Fibroblast of skin of back (primary cell): ENCODE measurements at places on chromosomes 4 and X.

- DNase-seq = peak; percentile 63
Observed at GRCh38 chr4:55742655-55743202, 76.9 kb upstream of the EXOC1L start.

GRCh38 chr4:131603705-131604104 lies 1545.4 kb upstream of the PCDH10 start:
- no peak for DNase-seq

- no peak for DNase-seq
Observed at GRCh38 chrX:5672099-5672498, 556.6 kb downstream of the NLGN4X start.

DNA sequence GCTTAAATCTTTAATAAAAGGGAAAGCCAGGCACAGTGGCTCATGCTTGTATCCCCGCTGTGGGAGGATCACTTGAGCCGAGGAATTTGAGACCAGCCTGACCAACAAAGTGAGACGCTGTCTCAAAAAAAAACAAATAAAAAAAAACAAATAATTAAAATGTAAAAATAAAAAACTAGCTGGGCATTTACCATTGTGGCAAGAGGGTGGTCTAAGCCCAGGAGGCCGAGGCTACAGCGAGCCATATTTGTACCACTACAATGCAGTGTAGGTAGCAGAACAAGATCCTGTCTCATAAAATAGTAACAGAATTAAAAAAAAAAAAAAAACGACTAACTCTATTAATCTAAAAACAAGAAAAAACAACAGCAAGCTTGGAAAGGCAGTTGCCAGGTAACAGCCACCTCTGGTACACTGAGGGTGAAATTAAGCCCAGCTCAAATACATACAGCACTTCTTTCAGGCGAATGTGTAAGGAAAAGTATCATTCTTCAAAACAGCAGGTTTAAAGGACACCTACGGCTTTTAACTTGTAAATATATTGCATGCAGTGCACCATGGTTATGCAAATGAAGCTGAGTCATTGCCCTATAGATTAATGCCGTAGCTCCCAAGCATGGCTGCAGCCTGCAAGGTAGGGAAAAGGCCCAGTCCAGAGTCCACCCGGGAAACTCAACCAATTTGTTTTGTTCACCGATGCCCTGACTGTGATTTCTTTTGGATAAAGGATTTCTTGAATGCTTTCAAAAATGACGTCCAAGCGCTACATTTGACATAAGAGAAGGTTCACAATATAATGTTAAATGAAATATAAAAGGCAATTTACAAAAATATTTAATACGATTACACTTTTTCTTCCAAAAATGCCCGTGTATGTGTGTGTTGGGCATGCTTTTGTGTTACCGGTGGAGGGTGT lies 14.5 kb upstream of the TXLNG start:
- DNase-seq = peak; percentile 49

DNA sequence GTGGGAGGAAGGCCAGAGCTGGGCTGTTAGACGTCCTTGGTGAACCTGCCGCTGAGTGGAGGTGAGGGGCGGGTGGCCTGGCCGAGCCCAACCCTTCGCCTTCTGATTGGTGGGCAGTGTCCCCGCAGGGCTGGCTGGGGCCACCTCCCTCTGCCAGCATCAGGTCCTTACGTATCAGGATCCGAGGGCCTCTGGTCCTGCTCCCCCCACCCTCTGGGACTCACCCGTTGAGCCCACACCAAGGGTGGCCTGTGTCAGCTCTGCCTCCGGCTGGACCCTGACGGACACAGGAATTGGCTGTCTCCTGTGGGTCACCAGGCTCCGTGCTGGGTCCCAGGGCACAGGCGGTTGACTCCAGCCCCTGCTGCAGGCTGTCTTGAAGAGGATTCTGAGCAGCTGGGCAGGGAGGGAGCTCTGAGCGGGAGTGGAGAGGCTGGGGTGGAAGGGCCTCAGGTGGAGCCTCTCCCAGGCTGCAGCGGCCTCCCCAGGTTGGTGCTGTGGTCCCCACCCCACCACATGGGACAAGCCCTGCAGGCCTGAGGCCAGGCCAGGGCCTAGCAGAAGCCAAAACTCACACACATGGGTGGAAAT lies 58.4 kb upstream of the NKX1-1 start:
- DNase-seq = no peak

GRCh38 chrX:26253526-26253925 lies 37.6 kb downstream of the MAGEB5 start:
- DNase-seq = peak; percentile 1

- DNase-seq = no peak
Observed at GRCh38 chr4:171793723-171794122, 19.5 kb upstream of the GALNTL6 start.

DNA sequence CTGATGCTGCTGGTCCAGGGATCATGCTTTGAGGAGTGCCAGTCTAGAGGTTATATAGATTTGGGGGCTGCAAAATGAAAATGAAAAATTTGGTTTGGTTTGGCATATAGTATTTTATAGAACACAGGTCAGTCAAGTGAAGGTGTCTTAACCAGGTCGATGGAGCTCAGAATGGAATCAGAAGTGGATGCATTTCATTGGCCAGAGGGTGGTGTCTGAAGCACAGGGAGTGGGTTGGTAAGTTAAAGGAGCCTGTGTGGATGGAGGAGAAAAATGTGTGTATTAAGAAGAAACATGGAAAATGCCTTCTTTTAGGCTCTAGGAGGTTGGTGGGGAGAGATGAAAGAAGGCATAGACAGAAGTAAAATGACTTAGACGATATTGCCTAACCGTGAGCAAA lies 8.6 kb downstream of the GALNT7 start:
- no peak for DNase-seq

- peak; percentile 74 for DNase-seq
Observed at GRCh38 chr4:188819233-188819632, 680.0 kb downstream of the TRIML1 start.

- no peak for DNase-seq
Observed at GRCh38 chr4:121236353-121237068, 72.4 kb upstream of the TNIP3 start.

DNA sequence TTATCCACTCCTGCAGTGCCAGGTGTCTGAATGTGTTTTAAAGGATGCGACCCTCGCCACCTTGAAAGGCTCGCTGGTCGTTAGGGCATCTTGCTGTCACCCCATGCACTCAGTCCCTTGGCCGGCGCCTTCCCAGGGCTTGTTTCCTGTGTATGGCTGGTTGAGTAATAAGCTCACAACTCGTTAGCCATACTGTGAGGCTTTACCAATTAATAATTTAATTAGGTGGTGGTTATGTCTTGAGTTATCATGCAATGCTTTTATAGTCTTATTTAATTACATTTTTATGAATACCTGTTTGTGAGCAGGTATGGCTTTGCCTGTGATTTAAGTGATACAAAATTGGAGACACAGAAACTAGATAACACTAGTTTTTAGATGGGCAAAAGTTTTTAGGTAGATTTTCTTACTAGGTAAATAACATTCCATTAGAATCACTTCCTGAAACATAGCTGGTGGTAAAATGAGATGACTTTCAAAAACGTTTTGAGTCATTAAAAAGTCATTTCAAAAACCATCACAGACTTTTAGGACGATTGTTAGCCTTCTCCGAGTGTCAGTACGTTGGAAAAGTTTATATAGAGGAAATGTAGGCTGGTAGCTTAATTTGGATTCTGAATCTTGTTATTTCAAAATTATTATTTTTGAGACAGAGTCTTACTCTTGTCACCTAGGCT lies 18.2 kb downstream of the PTTG2 start:
- DNase-seq = peak; percentile 34

DNA sequence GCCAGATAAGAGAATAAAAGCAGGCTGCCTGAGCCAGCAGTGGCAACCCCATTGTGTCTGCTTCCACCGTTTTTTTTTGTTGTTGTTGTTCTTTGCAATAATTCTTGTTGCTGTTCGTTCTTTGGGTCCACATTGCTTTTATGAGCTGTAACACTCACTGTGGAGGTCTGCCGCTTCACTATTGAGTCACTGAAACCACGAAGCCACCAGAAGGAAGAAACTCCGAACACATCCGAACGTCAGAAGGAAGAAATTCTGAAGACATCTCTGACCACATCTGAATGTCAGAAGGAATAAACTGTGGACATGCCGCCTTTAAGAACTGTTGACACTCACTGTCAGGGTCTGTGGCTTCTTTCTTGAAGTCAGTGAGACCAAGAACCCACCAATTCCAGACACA lies 110.5 kb downstream of the PCDH18 start:
- peak; percentile 80 for DNase-seq

- peak; percentile 97 for DNase-seq
Observed at GRCh38 chr4:7890635-7891393, 48.8 kb downstream of the AFAP1 start.

DNA sequence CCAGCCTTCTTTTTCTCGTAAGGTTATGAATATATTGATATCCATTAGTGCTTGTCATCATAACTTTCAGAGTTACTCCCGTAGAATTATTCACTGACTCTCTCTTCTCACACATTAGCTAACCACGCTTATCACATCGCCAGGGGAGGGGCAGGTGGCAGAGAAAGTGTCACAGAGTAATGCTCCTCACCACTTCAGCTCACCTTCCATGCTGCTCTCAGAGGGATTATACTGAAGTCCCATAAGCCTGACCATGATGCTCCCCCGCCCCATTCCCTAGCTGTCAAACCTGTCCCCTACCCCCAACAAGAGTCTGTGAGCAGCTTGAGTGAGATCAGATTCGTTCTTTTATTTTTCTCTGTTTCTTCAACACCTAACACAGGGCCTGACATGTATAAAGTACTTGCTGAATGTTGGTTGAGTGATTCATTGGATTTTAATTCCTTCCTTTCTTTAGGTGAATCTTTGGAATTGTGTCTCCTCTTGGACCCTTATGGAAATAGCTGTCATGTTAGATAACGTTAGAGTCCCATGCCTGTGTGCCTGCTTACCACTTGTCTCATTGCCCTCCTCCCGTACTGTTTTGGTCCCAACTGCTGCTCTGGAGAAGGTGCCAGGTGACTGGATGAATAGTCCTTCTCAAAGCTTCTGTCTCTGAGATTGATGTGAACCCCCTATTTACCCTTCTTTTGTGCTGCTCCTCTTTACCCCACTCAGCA lies 55.1 kb downstream of the RS1 start:
- DNase-seq = no peak

DNA sequence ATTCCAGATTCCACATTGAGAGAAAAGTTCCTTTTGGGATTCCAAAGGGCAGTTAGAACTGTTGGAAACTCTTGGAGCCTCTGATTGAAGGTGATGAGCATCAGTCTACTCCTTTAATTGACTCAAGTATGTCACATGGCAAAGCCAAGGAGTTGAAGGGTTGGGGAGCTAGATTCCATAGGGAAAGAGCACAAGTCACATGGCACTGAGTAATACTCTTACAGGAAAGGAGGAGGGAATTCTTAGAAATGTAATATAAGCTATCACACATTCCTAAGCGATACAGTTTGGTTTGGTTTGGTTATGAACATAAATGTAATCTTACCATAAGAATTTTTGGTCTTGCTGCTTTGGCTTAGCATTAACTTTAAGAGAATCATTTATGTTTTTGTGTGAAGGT lies 15.7 kb downstream of the SPCS3 start:
- DNase-seq = peak; percentile 85

- DNase-seq = peak; percentile 46
Observed at GRCh38 chrX:66731398-66731797, 92.5 kb upstream of the EDA2R start.

GRCh38 chr4:139550724-139551429 lies 5.1 kb downstream of the SETD7 start:
- DNase-seq = no peak

DNA sequence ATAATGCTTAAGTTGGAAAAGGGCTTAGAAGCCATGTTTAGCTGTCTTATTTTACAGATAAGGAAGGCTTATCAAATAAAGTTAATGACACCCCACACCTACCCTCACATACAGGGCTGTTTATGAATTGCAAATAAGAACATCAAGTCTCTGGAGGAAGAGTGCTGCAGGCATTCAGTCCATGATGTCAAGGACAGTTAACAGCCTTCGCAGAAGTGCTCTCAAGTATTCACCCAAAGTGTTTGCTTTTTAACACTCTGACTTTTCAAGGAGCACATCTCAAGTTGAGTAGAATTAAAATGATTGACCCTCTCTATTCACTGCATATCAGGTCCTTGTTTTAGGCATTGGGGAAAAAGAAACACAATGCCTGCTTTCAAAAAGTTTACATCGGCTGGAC lies 328.7 kb downstream of the LDB2 start:
- DNase-seq = no peak

DNA sequence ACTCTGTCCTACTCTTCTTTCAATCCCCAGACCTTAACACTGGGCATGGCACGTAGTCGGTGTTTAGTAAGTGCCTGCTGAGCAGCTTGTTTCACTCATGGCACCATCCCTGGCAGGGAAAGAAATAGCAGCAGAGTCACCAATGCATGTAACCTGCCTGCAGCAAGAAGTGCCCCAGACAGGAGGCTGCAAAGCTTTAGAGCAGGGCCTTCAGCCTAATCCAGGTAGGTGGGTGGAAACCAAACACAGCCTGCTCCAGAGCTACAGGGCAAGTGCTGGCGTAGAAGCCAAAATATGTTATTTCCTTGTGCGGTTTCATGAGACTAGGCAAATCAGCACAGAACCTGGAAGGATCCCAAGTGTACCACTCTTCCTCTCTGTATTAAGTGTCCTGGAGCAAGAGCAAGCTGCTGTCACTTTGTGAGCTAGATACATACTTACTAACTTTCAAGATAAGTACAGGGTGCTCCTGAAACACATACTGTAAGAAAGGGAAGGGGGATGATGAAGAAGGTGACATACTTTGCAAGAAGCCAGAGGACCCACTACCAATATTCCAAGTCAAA lies 5.5 kb downstream of the PROM1 start:
- DNase-seq = no peak

GRCh38 chr4:26420913-26421312 lies 69.4 kb downstream of the CCKAR start:
- DNase-seq = peak; percentile 30

DNA sequence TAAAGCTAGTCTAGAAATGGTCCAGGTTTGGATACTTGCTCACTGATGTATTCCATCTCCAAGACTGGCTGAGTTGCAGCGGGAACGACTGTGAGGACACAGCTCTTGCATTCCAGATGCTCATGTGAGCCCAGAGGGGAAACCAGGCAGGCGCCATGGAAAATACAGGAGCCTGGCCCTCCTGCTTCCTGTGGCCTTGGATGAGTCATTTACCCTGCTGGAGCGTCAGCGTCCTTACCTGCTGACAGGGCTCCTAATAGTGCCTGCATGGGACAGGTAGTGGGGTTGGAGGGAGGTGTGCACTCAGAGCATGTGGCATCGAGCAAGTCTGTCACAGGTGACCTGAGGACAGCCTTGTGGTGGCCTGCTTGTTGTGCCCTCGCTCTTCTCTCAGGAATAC lies 69.4 kb downstream of the NSG1 start:
- peak; percentile 50 for DNase-seq

- peak; percentile 1 for DNase-seq
Observed at GRCh38 chrX:85004255-85004654, 578 bp downstream of the APOOL start.

GRCh38 chrX:15579778-15580747 lies 20.7 kb downstream of the ACE2 start:
- DNase-seq = no peak

- peak; percentile 37 for DNase-seq
Observed at GRCh38 chr4:20592663-20593062, 107.6 kb upstream of the PACRGL start.

- DNase-seq = no peak
Observed at GRCh38 chrX:27086237-27086636, 376.9 kb downstream of the PPP4R3C start.
